ENCODE measurements at places on chromosomes 12 and 14.

DNA sequence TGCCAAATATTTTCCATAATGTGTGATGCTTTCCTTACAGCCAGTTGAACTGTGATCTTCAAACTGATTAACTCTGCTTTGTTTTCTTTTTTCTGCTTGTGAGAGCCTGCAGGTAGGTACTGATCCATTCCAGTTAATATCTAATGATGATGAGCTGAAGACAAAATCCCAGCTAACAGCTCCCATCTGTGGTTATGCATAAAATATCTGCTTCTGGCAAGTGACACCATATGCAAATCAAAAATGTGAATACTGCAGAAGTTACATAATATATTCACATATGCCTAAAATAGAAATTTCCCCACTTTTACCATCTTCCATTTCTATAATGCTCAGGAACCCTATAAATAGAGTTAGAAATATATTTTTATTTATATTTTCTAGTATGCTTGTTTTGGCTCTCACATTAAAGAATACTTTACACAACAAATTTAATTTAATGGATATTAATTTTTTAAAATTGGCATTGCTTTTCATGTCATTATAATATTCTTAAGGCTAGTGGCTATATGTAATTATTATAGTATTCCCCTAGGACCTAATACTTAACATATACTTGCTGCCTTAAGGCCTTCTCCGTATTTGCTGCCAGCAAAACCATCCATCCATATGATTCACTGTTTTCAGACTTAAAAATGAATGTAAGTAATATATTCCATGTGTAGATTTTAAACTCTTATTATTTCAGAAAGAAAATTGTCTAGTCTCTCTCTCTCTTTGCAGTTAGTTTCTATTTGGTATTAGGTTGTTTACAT, 83.8 kb downstream of the CCER1 start:
- no peak for DNase-seq

- no peak for DNase-seq
Measured at GRCh38 chr14:68770553-68771286, 22.1 kb downstream of the ZFP36L1 start.

- DNase-seq: no peak
Measured at GRCh38 chr12:64679487-64680001, 69.2 kb downstream of the RASSF3 start.

DNA sequence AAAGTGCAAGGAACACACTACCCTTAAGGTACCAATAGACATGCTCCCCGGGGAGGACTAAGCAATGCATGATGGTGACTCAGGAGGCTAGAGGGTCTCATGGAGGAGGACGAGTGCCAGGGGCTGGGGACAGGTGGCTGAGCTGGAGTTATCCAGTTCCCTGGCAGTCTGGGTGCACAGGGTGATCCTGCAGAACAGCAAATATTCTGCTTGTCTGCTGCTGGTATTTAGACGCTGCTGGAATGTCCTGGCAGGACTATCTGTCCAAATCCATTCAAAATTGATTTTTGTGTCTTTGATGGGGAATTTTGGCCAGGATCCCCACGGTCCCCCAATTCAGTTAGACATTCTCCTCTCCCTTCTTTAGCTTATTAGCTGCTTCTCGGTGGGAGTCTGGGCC, 138.7 kb downstream of the C12orf75 start:
- no peak for DNase-seq

DNA sequence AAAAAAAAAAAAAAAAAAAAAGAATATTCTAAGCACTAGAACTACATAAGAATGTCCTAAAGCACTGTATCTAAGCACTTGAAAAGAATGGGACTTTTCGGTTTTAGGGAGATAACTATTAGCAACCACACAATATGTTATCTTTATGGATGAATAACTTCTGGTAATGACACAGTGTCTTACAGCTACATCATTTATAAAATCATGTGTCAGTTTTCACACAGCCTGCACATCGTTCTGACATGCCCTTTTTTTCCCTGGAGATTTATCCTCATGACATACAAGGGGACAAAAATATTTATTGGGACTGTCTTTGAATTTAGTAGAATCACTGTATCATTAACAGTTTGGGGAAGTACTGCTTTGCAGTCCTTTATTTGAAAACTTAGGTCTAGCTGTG, 17.3 kb downstream of the TMEM19 start:
- DNase-seq: no peak

Data from NAMALWA (cell line).